ENCODE measurements at places on chromosomes 1 and 21.

GRCh38 chr1:184218458-184219075 lies 167.0 kb downstream of the TSEN15 start:
- no peak for DNase-seq

DNA sequence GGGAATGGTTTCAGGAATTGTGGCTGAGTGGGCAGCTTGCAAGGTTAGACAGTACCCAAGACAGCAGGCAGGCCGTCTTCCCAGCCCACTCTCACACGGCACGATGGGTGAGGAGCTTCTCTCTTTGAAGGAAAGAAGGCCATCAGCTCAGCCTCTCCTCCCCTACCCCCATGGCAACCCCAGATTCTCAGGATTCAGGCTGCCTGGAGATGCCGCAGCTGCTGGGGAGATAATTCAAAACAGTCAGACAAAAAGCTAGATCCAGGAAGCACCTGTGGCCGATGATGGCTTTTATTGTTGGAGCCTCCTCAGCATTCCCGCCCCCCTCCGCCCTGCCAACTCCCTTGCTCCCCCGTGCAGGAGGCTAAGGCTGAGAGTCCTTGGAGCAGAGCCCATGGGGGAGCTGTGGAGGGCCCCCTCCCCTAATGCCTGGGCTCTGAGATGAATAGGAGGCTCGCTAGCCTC lies 220.5 kb downstream of the TRABD2B start:
- DNase-seq = no peak

- DNase-seq = no peak
These were observed 175.8 kb upstream of the GALNT2 start for GRCh38 chr1:229891227-229891626.

DNA sequence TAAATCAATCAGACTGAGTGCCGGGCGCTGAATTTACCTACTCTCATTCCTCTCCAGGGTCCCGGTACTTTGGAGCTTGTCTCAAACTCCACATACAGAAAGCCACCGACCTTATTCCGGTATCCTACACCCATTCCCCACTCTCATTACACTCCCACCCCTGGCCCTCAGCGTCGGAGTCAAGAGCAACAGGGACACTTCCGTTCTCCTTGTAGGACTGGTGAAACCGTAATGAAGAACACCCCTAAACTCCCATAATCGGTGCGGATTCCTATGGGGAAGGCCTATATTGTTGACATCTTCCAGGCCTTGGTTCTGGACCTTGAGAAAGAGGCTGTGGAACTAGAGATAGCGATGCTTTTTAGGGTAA lies 798 bp downstream of the ZBED6 start:
- DNase-seq = peak; percentile 75

- DNase-seq = no peak
These were observed 498.1 kb downstream of the LMO4 start for GRCh38 chr1:87826681-87827251.

DNA sequence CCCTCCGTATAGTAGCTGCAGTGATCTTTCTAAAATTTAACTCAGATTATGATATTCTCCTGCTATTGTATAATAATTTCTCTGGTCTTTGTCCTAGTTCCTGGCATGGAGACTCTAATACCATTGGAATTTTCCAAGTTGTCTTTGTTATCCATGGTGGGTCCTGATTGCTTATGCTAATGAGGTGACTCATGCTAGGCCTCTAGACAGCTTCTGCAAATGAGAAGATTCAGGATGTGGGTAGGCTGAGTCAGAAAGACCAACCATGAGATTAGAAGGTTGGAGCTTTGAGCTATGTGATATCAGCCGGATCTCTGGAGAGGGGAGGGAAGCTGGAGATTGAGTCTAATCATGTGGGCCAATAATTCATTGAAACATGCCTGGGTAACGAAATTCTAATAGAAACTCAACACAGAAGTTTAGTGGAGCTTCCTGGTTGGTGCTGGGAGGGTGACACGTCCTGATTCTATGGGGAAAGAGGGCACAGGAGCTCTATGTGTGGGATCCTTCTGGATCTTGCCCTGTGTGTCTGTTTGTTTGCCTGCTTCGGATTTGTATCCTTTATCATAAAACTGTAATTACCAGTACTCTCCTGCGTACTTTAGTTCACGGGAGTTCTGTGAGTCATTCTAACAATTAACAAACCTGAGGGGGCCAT lies 73.2 kb upstream of the CNIH3 start:
- no peak for DNase-seq

DNA sequence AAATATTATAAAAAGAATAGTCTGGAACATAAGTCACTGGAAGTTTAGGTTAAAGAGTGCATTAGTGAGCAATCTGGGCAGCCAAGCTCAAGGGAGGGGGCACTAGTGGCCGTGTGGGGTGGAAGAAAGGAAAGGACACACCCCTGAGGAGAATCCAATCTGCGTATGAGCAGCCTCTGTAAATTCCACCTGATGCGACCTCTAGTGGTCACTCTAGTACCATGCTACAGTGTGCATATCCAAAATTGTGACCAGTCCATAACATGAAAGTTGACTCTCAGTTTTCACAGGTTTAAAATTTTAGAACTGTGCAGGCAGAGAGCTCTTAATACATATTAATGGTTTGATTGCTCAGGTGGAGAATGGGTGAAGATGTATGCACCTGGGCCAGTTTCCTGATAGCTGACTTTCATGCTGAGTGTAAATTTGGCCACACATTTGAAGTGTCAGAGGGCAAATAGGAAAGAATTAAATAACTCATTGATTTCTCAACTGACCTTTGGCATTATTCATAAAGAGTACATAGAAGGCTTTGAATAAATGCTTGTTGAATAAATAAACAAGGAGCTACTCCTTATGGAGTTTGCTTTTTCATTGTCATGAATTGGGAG lies 105.9 kb upstream of the C21orf91 start:
- peak; percentile 91 for DNase-seq

DNA sequence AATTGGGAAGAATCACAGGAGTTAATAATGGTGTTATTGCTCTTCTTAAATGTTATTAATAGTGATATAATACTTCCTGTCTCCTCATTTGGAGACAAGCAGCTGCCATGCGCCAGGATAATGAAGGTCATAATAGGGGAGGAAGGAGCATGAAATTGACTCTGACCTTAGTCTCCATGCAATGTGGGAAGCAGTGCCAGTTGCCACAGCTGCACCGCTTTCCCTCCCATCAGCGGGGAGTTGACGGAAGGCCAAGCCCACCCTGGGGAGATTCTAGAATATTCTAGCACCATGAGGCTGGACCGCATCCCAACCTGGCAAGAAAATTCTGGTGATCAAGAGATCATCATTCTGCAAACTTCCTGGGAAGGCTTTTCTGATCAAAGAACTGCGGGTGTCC lies 11.0 kb upstream of the OLIG1 start:
- no peak for DNase-seq

DNA sequence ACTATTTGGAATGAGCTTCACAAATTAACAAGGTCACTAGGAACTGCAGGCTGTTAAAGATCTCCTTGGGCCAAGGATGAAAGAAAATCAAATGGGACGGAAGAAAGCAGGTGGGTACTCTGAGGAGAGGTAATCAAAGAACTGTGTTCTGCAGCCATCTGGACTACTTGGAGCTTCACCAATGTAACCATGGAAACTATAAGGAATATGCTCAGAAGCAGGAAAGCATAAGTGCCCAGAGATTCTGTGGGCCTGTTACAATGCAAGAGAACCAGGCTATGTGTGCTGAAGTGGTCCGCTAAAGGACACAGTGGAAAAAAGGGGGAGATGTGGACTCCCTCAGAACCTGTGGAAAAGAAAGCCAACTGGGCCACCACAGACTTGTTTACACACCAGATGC lies 238.5 kb downstream of the PTGER3 start:
- DNase-seq = no peak

DNA sequence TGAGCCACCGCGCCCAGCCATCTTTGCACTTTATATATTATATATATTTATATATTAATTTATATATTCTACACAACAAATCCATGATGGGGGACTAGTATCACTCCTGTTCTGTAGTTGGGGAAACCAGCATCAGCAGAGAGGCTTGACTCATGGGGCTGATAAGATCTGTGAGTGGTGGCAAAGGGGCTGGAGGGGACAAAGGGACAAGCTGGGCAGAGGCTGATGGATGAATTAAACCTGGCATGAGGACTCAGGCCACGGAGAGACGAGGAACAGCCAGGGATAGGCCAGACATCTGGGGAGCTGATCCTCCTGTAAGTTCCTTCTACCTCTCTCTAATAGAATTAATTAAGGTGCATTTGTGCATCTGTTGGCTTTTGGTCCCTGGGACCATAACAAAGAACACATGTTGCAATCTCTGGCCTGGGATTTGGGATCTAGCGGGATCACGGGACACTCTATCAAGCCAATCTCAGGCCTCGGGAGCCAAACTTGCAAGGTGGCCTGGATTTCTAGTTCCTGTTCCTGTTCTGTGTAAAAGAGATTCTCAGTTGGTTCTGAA lies 7.6 kb downstream of the CNR2 start:
- peak; percentile 88 for DNase-seq

DNA sequence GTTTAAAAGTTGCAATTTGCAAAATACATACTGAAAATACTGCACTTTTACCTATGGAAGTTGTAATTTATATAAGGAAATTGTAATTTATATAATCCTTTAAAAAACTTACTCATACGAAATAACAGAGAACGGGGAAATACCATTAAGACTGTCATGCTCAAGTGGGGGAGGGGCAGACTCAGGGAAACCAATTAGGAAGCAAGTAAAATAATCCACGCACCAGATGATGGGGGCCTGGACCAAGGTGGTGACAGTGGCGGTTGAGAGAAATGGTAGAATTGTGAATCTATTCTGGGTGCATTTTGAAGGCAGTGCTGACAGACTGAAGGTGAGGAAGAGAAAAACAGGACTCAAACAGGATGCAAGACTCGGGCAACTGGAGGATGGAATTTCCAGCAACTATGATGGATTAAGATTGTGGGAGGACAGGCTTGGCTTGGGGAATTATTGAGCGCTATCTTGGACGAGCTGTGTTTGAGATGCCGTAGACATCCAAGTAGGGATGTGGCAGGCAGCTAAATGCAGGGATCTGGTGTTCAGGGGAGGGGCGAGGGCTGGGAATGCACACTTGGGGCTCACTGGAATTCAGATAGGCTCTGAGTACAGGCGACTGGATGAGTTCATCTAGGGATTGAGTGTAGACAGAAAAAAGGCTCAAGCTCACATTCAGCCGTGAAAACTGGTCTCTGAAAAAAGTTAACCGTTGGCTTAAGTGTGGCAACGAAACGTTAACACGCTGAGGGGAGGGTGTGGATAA lies 977 bp downstream of the LCA5L start:
- DNase-seq = peak; percentile 77

DNA sequence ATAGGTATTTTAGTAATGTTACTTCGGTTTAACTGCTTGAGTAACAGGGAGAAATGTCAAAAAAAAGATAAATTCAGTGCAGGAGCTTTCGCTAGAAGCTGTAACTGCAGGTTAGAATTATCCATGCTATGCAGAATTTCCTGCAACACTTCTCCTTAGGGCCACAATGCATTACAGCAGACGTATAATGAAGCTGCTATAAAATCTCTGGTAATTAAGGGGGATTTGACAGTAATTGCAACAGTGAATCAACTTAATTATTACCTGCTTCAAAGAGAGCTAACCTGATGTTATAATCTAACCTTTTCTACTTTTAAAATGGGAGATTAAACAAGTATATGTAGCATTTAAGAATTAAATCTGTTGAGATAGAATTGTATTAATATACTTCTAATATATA lies 92.6 kb downstream of the ATG4C start:
- peak; percentile 15 for DNase-seq

DNA sequence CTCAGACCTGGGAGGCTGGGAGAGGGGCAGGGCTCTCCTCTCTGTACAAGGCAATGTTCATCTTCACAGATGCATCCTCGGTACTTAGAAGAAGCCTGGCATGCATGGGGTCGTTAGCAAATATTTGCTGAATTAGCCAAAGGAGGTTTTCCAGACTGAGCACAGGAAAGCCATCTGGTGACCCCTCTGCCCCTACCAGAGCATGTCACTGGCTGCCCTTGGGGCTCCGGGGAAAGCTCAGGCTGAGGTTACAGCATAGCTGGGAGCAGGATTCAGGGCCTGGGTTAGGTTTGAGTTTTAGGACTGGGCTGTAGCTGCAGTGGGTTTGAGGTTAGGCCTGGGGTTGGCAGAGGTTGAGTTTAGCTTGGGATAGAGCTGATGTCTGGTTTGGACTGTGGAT lies 43.4 kb upstream of the ZBTB40 start:
- DNase-seq = no peak

DNA sequence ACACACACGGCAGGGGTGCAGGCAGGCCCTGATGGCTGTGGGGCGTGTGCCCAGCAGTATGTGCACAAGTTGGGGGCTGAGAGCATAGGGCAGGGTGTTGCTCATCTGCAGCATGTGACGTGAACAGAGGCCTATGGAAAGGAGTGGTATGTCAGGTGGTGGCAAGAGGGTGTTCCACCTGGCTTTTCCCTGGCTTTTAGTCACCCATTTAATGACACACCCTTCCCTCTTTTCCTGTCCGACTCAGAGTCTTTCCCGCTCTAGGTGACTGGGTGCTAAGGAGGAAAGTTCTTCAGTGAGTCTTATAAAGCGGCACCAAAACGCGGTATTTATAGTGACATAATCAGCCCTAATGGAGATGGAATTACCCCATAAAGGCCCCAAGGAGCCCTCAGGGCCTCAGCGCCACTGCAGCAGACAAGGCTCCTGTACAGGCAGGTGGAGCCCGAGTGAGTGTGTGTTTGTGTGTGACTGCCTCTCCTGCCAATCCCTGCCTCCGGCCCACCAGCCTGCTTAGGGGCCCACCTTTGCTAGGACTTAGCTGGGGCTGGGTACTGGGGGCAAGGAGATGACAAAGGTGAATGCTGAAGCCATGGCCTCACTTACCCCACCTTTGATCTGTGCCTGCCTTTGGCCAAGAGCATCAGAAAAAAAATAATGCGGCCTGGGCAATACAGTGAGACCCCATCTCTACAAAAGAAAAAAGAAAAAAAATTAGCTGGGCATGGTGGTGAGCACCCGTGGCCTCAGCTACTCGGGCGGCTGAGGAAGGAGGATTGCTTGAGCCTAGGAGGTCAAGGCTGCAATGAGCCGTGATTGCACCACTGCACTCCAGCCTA lies 3.3 kb upstream of the EPHA2 start:
- DNase-seq = no peak

DNA sequence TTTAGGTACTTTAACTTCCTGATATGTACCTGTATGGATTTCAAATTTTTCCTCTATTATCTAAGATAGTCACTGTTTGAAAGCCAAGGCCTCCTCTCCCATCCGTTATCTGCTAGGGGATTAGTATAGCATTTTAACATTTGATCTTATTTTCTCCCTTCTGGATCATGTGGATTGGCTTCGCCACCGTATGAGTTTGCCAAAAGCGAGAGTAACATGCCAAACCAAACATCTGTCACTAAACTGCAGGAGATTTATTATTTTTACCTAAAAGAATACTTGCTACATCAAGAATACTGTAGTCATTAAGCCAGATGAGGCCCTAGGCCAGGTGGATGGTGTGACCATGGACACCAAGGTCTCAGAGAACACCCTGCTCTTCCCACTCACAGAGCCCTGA lies 28.5 kb upstream of the EEIG2 start:
- DNase-seq = no peak

- no peak for DNase-seq
These were observed 122.2 kb upstream of the KCTD3 start for GRCh38 chr1:215444715-215445414.

- DNase-seq = no peak
These were observed 240.2 kb upstream of the PTBP2 start for GRCh38 chr1:96481409-96481808.

GRCh38 chr1:201593200-201593921 lies 54.4 kb downstream of the NAV1 start:
- no peak for DNase-seq

GRCh38 chr1:205339717-205340116 lies 17.0 kb downstream of the KLHDC8A start:
- DNase-seq = no peak

Data from NCI-H82 (cell line).